ENCODE measurements at places on chromosomes 6 and 20. TPM values are rescaled to one million over a fixed set of nuclear protein-coding genes. Genes with fewer than 3 reads are reported as not detected.

Gene XKR7
- total RNA-seq = not detected

Gene CCM2L
- total RNA-seq = not detected

Gene CTCFL
- not detected for total RNA-seq

Gene CAGE1
- under 0.01 TPM for total RNA-seq

Gene OARD1
- total RNA-seq = 10.3 TPM

Gene SS18L1
- 7.4 TPM for total RNA-seq

Gene DEFB116
- total RNA-seq = not detected

Gene PPP1R3G
- total RNA-seq = 3.3 TPM

Gene TSHZ2
- total RNA-seq = 2.6 TPM

Gene FAM83C
- not detected for total RNA-seq

Gene IL17F
- total RNA-seq = not detected

Gene GMEB2
- 10.9 TPM for total RNA-seq

Gene KCNK16
- not detected for total RNA-seq

Gene RAMACL
- 2.3 TPM for total RNA-seq

Gene CRISP3
- not detected for total RNA-seq

Gene SAMD5
- 4.0 TPM for total RNA-seq

Gene NKX2-4
- not detected for total RNA-seq

Gene MYBL2
- total RNA-seq = 0.26 TPM

Gene RFX6
- not detected for total RNA-seq

Gene TMC2
- total RNA-seq = under 0.01 TPM

Gene SOX18
- not detected for total RNA-seq

Gene TUBB2A
- total RNA-seq = 54.3 TPM

Gene SLX4IP
- 4.4 TPM for total RNA-seq

Data from fibroblast of lung (primary cell).